ENCODE measurements at places on chromosomes 11 and 22.

DNA sequence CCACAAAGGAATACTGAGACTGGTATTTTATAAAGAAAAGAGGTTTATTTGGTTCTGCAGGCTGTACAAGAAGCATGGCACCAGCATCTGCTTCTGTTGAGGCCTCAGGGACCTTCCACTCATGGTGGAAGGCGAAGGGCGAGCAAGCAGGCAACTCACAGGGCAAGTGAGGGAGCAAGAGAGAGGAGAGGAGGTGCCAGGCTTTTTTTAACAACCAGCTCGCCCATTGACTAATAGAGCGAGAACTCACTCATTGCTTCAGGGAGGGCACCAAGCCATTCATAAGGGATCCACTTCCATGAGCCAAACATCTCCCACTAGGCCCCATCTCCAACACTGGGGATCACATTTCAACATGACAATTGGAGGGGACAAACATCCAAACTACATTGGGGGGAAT is 1.2 kb downstream of the PTS start:
- no peak for DNase-seq

GRCh38 chr11:2913019-2913431 is 16.2 kb downstream of the PHLDA2 start:
- DNase-seq, result peak; percentile 44

- no peak for DNase-seq
These were observed 8.2 kb upstream of the PARVG start for GRCh38 chr22:44172370-44173108.

GRCh38 chr22:22930571-22931556 is 43.2 kb downstream of the IGLL5 start:
- no peak for DNase-seq

DNA sequence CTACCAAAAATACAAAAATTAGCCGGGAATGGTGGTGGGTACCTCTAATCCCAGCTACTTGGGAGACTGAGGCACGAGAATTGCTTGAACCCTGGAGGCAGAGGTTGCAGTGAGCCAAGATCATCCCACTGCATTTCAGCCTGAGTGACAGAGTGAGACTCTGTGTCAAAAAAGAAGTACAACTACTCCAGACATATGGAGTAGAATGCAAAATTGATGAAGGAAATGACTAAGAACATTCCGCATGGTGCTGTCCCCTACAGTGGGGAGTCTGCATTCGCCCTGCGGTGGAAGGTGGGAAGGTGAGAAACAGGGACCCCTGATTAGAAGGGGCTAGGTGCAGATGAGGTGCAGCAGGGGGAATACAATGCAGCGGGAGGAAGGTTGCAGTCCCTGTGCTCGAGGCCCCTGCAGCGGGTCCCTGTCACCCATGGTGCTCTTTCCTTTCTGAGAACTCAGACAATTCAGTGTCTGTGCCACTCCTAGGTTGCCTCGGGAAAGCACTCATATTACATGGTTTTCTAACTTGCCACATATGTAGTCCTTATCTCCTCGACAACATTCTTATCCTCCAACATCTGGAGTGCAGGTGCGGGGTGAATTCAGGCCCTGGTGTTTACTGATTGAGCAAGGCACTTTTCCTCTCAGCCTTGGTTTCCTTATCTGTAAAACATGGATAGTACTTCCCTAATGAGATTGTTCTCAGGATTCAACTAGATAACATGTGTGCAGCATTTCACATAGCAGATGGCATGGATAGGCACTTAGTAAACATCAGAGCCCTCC is 5.2 kb downstream of the POLD4 start:
- DNase-seq, result no peak

DNA sequence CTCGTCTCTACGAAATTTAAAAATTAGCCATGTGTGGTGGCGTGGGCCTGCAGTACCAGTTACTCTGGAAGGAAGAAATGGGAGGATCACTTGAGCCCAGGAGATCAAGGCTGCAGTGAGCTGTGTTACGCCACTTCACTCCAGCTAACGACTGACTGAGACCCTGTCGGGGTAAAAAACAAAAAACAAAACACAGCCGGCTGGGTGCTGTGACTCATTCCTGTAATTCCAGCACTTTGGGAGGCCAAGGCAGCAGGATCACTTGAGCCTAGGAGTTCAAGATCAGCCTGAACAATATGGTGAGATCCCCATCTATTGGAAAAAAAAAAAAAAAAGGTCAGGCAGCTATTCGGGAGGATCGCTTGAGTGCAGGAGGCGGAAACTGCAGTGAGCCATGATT is 2.4 kb downstream of the PAFAH1B2 start:
- no peak for DNase-seq

DNA sequence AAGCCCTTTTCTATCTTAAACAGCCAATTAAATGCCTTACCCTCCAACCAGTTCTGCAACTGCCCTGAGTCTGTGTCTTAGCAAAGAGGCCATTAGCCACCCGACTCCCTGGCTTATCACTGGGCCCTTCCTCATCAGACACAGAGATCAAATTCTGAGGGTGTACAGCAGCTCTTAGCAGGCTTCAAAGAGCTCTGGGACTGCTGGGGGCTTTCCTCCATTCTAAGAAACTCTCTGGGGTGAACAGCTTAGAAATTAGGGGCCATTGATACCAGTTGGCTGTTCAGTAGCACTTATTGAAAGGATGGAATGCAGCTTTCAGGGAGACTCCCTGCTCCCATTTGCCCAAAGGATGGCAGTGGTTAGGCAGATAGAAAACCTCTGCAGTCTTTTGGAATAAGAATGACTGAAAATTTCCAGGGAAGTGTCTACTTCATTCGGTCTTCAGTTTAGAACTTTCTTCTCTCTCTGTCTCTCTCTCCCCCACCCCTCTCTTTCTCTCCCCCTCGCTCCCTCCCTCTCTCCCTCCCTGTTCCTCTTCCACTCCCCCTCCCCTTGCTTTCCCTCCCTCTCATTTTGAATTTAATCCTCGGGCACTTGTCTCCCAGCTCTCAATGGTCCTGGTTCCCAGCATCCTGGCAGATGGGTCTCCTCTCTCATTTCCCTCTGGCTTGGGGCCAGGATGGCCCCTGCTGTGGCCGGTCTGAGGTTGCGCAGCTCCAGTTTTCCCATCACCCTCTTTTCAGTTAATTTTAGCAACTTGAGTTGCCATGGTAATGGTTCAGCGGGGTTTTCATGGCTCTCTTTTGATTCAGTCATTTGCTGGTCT is 76.4 kb downstream of the COMMD9 start:
- no peak for DNase-seq

GRCh38 chr11:8813658-8814057 is 97.3 kb upstream of the AKIP1 start:
- DNase-seq, result peak; percentile 84

DNA sequence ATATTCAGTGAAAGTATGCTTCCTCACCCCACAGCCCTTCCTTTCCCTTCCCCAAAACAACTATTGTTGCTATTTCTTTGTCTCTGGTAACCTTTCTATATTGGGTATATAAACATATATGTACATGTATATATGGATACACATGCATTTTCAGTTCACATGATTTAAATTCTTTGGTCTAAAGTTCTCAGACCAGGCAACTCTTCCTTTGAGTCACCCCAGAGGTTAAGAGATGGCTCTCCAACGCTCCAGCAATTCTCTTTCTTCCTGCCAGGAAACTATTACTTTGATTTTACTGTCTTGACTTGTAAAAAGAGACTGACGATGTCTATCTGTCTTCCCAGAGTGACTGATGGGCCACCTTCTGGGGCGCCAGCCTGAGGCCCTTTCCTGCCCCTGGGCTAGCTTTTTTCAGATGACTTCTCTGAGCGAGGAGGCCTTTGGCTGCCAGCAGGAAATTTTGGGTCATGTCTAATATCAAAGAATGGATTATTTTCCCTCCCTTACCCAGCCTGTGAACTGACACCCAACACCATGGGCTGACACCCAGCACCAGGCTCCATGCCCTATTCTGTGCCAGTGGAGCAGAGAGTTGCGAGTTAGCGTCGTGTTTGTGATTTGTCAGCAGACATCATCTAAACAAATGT is 14.4 kb upstream of the ST3GAL4 start:
- no peak for DNase-seq

DNA sequence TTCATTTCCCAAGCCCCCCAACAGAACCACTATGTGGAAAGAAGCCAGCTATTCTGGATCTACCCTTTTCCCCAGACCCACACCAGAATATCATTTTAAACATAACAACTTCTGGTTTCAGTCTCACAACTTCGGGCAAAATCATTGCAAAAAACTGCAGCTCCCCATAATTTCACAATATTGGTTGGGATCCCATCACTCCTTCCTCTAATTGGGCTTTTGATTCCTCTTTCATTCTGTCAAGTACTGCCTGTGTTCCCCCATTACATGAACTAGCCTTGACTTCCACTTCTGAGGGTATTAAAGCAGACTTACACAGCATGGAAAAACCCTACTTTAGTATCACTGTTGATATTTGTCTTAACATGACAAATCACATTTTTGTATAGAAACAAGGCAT is 4.1 kb upstream of the APOL3 start:
- DNase-seq, result no peak

DNA sequence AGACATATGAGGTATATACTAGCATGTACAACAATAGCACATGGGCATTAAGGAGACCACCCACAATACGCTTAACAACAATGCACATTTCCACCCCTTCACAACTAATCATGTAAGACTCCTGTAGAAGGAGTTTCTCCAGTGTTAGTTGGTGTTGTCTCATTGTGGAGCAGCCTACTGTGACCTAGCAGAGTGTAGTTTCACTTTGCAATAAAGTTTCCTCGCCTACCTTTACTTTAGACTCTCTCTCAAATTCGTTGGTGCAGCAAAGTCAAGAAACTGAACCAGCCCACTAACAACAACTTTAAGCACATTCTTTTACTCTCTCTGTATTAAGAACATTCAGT is 863.6 kb downstream of the FAM181B start:
- DNase-seq, result no peak

GRCh38 chr11:86068138-86068871 is 579 bp downstream of the PICALM start:
- DNase-seq, result peak; percentile 21

DNA sequence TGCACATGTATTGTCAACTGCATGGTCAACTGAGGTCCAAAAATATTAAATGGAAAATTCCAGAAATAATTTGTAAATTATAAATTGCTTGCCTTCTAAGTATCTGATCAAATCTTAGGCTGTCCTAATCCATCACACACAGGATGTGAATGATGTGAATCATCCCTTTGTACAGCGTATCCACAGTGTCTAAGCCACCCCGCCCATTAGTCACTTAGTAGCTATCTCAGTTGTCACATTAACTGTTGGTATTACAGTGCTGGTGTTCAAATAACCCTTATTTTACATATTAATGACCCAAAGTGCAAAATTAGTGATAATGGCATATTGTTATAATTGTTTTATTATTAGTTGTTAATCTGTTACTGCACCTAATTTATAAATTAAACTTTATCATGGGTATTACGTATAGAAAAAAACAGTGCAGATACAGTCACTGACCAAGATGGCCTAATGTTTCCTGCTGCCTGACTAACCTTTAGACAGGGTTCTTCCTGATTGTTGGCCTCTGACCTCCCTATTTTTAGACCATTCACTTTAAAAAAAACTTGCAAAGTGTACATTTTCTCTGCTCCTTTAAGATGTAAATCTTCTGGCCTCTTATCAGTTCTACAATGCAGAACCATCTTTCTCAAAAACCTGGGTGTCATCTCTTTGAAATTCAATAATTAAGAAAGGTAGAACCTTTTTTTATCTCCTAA is 2.9 kb upstream of the SVIP start:
- no peak for DNase-seq

DNA sequence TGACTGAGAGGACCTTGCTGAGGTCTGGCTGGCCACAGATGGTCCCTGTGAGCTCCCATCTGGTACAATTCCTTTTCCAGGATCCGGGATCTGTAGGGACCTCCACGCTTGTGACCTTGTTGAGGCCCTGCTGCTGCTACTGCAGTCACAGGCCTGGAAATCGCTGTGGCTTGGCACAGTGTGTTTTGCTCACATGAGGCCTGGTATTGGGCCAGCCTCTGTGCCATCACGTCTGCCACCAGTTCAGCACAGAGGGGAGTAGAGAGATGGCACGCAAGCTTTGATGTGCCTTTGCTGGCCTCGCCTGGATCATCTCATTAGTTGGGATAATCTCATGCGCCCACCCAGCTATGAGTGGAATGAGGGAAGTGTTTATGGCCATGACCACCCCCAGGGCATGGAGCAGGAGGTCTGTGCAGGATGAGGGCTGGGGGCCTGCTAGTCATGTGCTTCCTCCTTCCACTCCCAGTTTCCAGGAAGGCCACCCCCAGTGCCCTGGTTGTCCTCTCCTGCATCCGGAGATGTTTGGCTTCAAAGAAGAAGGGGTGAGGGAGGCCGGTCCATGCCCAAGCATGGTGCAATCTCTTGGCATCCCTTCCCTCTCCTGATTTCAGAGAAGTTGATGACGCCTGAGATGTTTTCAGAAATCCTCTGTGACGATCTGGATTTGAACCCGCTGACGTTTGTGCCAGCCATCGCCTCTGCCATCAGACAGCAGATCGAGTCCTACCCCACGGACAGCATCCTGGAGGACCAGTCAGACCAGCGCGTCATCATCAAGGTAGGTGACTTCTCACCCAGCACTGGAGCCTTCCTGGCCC is 22.4 kb downstream of the DERL3 start:
- DNase-seq, result no peak

GRCh38 chr22:48666620-48667019 is 1161.1 kb downstream of the BRD1 start:
- no peak for DNase-seq

DNA sequence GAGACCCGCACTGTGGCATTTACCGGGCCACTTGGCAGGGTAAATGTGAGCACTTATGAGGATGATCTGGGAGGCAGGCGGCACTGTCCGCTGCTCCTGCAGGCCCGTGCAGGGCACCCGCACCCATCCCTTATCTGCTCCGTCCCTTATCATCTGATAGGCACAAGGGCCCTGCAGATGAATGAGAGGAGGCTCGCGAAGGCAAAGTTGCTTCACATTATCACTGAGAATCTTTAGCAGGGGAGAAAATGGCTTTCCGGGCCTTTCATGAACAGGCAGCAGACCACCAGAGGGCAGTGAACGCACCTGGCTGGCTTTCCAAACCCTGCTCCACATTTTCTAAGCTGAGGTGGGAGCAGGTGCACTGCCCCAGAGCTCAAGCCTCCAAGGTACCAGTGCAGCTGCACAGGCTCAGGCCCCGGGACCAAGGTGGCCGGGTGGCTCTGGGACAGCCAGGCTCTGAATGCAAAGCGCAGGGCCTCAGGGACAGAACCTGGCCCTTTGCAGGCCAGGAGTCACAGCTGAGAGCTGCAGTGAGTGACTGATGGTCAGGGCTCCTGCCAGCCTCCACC is 165.6 kb downstream of the SHANK2 start:
- peak; percentile 42 for DNase-seq

GRCh38 chr11:15106201-15106965 is 8.3 kb upstream of the INSC start:
- DNase-seq, result peak; percentile 19

DNA sequence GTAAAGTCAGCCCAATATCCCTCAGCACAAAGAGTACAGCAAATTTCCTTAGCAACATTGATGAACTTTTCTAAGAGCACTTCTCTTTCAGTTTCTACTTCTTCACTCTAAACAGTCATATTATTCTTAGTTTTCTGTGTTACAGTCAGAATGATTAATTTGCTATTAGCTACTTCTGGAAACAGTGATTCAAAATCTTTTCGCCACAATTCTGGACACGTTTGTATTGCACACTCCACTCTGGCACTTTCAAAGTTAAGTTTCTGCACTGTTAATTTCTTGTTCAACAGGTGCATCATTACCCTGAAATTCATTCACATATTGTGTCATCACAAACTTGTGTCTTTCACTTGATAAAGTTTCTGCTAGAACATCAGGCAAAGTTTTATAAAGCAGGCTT is 22.5 kb downstream of the ABTB2 start:
- DNase-seq, result no peak

Measured in Calu3 (cell line).